ENCODE measurements at places on chromosomes 12 and 14.

DNA sequence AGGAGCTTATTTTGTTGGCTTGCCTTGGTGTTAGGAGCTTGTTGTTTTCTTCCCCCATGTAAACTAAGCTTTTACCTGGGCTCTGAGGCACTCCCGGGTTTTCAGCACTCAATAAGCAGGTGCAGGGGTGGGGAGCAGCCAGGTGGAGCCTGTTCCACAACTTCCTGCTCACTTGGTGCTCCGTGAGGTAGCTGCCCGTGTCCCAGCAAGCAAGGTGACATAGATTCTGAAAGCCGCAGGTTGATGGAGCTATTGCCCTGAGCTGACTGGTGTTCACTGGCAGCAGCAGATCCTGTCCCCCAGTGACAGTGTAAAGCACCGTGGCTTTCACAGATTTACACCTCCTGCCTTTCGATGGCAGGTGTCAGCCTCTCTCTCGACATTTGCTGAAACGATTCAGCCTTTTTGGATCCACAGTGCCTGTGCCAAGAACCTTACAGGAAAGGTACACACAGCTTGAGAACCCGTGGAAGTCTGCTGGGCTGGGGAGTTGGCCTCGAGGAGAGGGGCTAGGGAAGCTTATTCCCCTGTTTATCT, 295.7 kb upstream of the FKBP4 start:
- no peak for DNase-seq

- DNase-seq, result no peak
Observed at GRCh38 chr14:75426332-75427125, 1.3 kb upstream of the JDP2 start.

DNA sequence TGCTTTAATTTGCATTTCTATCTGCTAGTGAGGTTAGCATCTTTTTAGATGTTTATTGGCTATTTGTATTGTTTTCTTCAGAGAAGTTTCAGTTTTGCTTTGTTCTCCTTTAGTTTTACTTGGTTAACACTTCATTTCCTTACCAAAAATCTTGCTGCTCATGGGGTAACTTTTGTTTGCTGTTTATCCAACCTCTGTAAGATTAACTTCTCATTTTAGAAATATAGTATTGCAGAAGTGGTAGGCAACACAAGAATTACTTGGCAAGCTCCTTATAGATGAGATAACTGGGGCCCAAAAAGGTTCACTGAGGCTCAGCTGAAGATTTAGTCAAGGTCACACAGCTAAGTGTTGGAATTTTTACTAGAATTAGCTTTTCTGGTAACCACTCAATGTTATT, 40.5 kb downstream of the ALKBH1 start:
- no peak for DNase-seq

GRCh38 chr12:55696796-55697462, 10.8 kb downstream of the ITGA7 start:
- no peak for DNase-seq

GRCh38 chr14:57244106-57244505, 24.6 kb downstream of the EXOC5 start:
- peak; percentile 42 for DNase-seq

DNA sequence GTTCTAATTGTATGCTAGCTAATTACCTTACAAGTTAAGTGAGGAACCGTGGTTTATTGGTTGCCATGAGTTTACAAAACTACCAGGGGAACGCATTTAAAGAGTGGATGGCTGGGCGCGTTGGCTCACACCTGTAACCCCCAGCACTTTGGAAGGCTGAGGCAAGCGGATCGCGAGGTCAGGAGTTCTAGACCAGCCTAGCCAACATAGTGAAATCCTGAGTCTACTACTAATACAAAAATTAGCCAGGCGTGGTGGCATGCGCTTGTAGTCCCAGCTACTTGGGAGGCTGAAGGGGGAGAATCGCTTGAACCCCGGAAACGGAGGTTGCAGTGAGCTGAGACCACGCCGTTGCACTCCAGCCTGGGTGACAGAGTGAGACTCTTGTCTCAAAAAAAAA, 2.2 kb downstream of the EIF5 start:
- DNase-seq, result no peak

- no peak for DNase-seq
Observed at GRCh38 chr14:81179631-81180030, 41.1 kb downstream of the GTF2A1 start.

DNA sequence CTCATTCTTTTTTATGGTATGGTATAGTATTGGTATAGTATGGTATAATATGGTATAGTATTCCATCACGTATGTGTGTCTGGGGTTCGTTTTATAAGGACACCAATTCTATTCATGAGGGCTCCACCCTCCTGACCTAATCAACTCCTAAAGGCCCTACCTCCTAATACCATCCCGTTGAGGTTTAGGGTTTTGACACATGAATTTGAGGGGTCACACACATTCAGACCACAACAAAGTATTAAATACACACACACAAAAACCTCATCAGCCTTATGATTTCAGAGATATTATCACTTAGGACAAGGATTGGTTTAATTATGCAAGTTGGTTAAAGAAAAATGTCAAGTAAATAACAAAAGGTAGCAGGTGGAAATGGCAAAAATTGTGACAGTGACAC, 54.1 kb upstream of the CHST11 start:
- DNase-seq, result no peak

DNA sequence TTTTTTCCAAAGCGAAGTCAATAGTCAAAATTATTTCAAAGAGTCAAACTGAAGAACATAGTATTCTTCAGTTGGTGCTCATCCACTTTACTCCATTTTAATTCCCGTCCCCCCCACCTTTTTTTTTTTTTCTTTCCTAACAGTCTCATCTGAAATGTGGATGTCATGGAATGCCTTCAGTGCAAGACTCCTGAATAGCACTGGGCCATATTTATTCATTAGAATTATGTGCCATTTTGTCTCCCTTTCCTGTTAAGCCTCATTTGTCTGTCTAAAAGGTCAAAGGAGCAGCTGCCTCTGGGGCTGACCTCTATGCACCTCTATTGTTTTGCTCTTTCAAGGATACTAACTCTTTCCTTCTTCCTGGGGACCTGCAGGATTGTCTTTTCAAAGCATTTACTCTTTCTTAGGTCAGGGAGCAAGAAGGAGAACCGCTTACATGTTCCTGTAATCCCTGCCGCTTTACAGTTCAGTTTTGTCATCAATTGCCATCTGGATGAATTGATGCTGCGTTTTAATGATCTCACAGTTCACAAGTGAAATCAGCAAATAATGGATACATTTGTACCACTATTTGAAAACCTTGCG, 310.6 kb downstream of the NPAS3 start:
- DNase-seq, result no peak

DNA sequence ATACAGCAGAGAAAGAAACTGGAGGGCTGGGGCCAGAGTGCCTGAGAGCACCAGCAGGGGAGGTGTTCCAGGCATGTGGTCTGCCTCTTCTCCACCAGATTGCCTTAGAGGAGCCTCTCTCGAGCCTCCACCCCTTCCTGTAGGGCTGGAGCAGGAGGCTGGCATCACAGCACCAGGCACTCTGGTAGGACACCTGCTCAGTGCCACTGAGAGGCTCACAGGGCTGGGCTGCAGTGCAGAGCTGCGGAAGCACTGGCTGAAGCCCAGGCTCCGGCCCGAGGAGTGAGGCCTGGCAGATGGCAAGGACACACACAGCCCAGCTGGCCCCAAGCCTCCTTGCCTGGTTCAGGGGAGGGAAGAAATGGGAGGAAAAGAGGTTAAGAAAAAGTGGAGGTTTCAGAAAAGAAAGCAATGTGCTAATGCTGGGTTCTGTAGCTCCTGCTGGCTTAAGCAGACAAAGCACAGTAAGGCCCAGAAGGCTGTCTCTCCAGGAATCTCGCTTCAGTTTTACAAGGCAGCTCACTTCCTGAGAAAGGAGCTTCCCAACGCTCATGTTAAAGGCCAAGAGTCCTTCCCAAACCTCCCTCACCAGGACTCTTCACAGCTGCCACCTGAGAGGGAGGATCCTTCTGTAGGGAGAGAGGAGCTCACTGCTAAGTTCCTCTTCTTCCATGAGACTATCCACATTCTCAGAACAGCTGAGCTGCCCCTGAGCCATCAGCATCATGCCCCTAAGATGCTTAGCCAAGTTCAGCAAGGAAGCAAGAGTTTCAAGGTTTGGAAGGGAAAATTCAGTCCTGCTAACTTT, 23.8 kb downstream of the SPTB start:
- no peak for DNase-seq

- DNase-seq, result no peak
Observed at GRCh38 chr14:94378527-94379290, 9.7 kb downstream of the SERPINA1 start.

Data from GM04503 (cell line).